HT1080 (cell line): ENCODE measurements at places on chromosomes 1 and 21. TPM values are rescaled to one million over a fixed set of nuclear protein-coding genes. Genes with fewer than 3 reads are reported as not detected.

RPS6KC1 gene
- 17.4 and 18.2 TPM in 2 replicates for total RNA-seq

LCE1D gene
- total RNA-seq: not detected in 2 replicates

GNG12 gene
- total RNA-seq: 115 and 144 TPM in 2 replicates

VPS26C gene
- 54.6 and 74.5 TPM in 2 replicates for total RNA-seq

OR14A2 gene
- total RNA-seq: not detected in 2 replicates

RNF223 gene
- total RNA-seq: not detected in 2 replicates

DNA sequence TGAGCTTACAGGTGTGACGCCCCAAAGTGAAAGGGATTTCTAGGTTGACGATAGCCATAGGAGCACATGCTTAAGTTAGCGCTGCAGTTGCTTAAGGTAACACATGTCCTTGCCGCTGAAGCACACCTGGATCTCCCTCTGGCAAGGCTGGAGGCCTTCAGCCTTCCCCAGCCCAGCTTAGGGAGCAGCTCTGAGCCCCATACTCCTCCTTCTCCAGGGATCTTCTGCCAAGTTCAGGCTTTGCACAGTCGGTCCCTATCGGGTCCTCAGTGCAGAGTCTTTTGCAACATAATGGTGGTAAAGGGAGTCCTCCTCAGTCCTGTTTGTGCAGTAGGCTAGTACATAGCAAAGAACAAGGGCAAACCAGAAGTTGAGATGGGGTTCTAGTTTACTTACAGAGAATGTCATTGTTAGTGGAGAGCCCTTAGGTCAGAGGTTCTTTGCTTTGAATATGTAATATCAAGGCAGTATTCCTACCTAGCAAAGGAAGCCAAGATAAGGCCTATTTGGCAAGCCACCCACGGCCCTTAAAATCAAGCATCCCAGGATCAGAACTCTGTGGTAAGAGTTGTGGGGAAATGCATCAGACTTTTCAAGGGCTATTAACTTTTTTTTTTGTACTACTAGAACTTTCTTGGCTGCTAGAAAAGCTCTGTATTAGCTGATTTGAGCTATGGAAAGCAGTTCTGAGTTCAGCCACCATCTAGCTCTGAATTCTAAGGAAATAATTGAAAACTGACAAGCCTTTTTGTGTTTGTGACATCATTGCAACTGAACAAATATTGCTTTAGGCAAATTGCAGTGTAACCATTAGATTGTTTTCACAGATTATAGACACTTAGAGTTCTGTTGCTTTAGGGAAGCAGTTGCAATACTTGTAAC lies 1.4 kb downstream of the EVA1C start:
- no peak for DNase-seq

DNA sequence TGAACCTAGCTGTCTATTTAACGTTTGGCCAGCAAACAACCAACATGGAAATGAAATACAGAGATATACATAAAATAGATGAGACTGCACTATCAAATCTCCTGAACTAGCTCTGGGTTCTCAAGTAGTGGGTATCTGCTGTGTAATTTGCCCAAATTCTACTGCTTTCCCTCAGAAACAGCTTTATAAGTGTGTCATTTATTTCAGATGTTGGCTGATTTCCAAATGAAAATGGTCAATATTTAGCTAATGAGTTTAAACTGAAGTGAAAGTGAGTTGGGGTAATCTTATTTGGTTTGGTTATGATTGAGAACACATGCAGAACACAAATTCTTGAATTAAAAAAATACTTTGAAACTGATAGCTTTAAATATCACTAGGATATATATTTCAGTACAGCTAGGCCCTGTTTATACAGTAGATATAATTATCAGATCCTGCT lies 601.7 kb upstream of the CXADR start:
- no peak for DNase-seq

DNA sequence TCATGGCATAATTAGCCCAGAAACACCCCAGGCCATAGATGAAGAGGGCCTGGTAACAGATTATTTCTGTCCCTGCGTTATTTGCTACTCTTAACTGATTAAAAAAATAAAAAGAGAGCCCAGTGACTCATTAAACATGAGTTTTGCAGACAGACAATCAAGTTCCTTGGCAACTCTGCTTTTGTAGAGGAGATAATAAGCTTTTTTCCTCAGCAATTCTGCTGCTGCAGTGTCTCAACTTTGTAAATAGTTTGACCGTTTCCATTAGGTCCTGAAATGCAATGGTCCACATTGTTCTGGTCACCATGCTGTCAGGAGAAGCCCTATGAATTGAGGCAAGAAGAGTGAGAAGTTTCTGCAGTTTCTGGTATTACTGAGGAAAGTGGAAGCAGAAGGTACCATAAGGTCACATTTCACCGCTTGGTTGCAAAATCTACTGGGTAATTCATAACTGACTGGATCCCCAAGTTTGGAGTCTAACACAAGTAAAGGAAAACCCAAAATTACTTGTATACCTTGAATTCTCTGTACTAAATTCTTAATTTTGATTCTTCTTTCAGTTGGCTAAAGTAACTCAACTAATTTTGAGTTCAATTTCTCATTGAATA lies 139.5 kb downstream of the ZZZ3 start:
- DNase-seq: no peak

DNA sequence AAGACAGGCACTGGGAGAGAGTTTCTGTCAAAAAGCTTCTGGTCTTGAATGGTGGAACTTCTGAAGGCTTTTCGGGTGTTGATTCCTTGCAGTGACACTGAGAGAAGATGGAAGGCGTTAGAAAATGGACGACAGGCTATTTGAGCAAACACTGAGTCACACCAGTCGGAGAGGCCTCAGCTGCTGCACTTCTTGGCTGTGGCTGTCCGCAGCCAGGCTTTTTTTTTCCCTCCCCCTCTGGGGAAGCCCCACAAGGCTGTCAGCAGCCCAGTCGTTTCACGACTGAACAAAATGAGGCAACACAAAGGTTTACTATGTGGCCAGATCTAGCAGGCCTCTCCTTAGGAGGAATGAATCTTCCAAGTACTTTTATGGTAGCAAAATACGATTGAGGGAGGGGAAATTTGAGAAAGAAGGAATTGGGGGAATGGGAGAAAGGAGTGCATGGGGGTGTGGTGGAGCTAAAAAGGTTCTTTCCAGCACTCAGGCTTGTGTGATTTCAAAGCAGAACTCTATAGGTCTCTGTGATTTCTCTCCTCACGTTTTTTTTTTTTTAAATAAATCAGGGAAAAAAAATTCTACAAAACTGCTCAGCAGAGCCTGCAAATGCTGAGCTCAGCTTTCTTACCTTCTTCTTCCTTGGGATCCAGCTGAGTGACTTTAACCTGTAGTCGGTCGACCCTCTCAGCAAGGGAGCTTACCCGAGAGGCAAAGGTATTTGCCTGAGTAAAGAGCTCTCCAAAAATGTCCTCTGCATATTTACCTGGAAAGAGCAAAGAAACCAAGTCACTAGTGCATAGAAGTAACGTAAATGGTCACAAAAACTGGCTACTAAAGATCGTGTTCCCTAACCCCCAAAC lies 26.1 kb downstream of the GPR3 start:
- peak; percentile 89 for DNase-seq

GRCh38 chr1:39328586-39329121 lies 124.2 kb downstream of the MACF1 start:
- no peak for DNase-seq

GRCh38 chr1:30533141-30533540 lies 190.2 kb downstream of the MATN1 start:
- no peak for DNase-seq

DNA sequence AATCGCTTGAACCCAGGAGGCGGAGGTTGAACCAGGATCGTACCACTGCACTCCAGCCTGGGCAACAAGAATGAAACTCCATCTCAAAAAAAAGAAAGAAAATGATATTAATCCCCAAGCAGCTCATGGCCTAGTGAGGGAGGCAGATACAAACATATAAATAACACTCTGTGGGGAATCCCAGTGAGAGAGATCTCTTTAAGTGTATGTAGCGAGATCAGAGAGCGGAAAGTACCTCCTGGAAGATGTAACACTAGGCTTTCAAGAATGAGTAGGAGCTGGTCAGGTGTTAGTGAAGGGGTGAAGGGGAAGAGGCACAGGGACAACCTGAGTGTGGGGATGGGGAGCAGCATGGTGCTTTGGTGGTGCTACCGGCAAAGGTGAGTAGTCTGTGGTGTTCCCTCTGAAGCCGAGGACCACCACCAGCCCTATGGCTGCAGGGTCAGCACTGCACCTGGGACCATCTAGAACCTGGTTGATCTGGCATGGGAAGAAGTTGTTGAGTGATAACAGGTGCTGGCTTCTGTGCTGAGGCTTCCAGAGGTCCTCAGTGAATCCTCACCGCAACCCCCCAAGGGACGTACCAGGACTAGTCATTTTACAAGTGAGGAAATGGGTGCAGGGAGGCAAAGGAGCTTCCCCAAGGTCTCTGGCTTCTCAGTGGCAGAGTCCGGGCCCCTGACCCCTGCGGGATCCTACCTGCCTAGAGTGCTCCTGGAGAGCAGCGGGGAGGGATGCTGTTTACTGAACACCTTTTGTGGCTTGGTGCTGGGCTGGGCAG lies 367.6 kb upstream of the VAMP3 start:
- DNase-seq: no peak

DNA sequence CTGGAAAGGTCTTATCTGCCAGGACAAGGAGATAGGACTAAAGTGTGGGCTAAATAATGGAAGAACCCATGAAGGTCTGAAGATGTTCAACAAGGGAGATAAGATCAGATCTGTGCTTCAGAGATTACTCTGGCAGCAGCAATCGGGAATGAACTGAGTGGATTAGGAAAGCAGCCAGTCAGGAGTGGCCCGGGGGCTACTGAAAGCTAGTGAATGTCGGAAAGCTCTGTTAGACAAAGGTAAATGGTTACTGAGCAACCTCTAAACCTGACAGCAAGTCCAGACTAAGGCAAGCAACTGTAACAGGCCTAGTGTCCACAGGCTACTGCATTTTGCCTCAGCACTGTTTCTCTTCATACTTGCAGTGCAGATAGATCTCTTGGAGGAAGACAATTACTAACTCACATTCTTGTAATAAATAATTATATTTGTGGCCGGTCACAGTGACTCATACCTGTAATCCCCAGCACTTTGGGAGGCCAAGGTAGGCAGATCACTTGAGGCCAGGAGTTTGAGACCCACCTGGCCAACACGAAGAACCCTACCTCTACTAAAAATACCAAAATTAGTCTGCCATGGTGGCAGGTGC lies 12.5 kb downstream of the IQGAP3 start:
- DNase-seq: no peak

GRCh38 chr1:27394925-27395324 lies 2.5 kb downstream of the GPR3 start:
- DNase-seq: no peak

GRCh38 chr1:50095716-50096115 lies 13.0 kb upstream of the ELAVL4 start:
- no peak for DNase-seq

- peak; percentile 72 for DNase-seq
Measured at GRCh38 chr1:68197891-68198290, 34.4 kb downstream of the WLS start.

DNA sequence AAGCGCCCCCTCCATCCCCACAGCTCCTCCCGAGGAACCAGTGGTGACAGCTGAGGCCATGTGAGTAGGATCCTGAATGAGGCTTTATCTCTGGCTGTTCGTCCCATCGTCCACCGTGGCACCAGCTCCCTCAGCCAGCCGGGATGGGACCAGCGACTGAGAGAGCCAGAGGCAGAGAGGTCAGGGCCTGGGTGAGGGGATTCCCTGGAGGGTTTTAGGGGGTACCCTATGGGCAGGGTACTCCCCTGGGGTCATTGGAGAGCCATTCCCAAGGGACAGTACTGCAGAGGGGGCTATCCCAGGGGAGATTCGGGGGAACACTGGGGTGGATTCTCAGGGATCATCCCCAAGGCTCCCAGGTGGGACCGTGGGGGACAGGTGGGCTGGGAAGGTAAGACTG lies 2.4 kb downstream of the TMEM125 start:
- no peak for DNase-seq

- no peak for DNase-seq
Measured at GRCh38 chr1:158564608-158565007, 5.8 kb downstream of the OR6P1 start.

GRCh38 chr1:58785442-58786058 lies 1.7 kb upstream of the JUN start:
- peak; percentile 77 for DNase-seq

DNA sequence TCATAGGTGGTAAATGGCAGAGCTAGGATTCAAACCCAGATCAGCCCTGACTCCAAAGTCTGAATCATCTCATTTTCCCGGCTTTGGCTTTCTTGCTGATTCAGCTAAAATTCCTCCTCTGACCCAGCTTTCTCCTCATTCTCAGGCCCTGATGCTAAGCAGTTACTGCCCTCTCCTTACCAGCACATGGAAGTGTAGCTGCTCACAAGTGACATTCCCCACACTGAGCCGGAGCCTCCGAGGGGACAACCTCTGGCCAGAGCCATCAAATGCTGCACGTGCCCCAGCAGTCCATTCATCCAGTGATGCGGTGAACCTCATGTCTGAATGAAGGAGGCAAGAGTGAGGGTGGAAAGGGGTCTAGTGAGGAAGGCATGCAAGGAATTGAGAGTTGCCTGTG lies 11.1 kb downstream of the ITGA10 start:
- DNase-seq: peak; percentile 18

DNA sequence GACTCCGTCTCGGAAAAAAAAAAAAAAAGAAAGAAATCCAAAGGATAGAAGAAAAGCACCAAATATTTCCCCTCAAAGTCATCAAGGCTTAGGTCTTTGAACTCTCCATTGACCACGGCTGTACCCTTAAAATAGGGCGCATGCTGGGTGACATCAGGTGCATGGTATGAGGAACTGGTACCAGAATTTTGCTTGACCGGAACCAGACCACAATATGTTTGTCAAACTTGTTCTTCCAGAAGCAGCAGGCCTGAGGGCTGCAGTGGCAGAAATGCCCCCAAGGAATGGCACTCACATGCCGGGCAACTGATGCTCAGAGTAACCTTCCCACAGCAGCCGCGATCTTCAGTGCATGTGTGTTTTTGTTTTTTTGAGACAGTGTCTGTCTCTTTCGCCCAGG lies 21.0 kb downstream of the RCC1 start:
- DNase-seq: no peak

GRCh38 chr1:50985094-50985493 lies 15.0 kb downstream of the CDKN2C start:
- no peak for DNase-seq

DNA sequence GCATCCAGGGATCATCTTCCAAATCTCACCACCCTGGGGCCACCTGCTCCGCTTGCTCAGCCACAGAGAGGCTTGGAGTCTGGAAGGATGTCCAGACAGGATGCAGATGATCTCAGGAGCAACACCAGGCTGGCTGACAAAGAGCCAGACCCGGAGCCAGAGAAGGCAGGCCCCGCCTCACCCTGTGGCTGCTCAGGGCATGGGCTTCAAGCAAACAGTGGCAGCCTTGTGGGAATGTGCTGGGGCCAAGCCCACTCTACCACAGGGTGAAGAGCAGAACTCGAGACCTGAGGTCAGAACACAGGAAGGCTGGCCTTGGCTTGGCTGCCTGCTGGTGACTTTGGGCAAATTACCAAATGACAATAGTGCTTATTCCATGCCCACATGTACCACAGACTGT lies 45.5 kb downstream of the MRPL37 start:
- DNase-seq: peak; percentile 71

DNA sequence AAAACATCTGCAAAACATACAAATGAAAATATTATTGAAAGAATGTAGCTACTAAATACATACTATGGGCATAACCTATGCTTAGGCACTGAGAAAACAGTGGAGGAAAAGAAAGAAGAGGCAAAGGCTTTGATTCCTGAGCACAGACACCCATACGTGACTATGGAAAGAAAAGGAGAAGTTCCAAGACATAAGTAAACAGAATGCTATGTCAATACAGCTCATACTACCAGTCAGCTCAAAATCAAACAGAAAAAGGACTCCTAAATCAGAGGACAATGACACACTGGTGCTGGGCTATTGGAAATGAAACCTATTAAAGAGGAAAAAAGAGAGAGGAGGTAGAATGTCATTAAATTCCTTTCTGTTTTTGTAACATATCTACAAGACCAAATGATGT lies 225.4 kb downstream of the SMYD3 start:
- no peak for DNase-seq

GRCh38 chr1:233189526-233189925 lies 106.0 kb downstream of the PCNX2 start:
- DNase-seq: no peak
